ENCODE measurements at places on chromosomes 1 and 21. TPM values are rescaled to one million over a fixed set of nuclear protein-coding genes. Genes with fewer than 3 reads are reported as not detected.

DNA sequence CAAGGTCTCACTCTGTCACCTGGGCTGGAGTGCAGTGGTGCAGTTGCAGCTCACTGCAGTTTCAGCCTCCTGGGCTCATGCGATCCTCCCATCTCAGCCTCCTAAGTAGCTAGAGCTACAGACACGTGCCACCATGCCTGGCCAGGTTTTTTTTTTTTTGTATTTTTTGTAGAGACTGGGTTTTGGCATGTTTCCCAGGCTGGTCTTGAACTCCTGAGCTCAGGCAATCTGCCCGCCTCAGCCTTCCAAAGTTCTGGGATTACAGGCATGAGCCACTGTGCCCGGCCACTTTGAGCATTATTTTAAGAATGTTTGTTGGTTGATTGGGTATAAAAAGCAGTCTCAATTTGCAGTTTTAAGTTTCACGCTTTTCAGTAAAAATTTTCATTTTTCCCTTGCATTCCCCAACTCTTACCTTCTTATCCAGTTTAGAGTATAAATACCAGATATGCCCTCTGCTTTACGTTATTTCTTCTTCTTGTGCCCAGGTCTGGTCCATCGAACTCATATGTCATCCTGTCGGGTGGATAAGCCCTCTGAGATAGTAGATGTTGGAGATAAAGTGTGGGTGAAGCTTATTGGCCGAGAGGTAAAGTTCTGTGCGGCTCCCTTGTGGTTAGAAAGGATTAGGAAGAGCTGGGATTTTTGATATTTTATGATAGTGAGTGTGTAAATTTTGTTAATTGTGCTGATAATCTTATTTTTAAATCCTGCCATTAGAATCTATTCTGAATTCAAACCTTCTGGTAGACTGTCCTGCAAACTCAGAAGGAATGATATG lies 36.0 kb downstream of the FABP3 start:
- DNase-seq = no peak

DNA sequence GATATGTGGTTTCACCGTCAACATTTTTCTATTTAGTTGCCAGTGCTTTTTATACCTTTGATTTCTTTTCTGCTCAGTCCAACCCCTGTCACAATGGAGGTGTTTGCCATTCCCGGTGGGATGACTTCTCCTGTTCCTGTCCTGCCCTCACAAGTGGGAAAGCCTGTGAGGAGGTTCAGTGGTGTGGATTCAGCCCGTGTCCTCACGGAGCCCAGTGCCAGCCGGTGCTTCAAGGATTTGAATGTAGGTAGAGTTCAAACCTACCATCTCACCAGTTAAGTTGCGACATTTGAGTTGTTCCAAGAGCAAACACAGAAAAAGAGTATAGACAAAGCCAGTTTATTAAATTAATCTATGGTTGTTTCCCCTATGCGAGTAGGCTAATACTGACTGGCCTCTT lies 161.3 kb downstream of the CRB1 start:
- DNase-seq = no peak

DNA sequence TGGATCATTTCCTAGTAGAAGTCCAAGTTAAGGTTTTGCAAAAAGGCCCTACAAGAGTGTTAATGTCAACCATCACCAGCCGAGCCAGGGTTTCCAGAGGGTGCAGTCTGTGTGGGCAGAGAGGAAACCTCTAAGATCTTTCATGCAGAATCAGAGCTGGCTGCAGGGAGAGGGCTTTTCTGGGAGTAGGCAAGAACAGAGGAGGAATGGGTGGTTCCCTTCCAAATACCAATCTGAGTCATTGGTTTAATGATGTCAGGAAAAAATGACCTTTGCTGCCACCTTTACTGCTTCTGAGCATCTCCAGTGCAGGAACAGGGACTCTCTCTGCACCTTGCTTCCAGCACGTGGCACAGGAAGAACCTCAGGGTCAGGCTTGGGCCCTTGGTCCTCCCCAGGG lies 73.8 kb downstream of the TNR start:
- DNase-seq = no peak

- DNase-seq = peak; percentile 51
Observed at GRCh38 chr1:204080163-204080903, 7.4 kb downstream of the SOX13 start.

DNA sequence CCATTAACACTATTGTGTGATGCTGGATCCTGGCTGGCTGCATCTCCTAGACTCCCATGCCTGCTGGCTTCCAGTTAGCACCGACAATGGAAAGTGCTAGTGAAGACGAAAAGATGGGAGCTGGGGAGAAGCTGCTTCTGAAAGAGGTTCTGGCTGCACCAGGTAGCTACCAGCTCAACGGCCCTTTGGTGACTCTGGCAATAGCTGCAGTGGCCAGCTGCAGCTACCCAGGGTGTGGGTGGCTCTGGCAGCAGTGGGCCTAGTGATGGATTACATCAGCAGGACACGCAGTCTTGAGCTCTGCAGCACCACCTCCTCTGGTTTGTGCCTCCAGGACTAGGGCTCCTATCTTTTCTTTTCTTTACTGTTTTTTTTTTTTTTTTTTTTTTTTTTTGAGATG lies 662.6 kb downstream of the MATN1 start:
- no peak for DNase-seq

DNA sequence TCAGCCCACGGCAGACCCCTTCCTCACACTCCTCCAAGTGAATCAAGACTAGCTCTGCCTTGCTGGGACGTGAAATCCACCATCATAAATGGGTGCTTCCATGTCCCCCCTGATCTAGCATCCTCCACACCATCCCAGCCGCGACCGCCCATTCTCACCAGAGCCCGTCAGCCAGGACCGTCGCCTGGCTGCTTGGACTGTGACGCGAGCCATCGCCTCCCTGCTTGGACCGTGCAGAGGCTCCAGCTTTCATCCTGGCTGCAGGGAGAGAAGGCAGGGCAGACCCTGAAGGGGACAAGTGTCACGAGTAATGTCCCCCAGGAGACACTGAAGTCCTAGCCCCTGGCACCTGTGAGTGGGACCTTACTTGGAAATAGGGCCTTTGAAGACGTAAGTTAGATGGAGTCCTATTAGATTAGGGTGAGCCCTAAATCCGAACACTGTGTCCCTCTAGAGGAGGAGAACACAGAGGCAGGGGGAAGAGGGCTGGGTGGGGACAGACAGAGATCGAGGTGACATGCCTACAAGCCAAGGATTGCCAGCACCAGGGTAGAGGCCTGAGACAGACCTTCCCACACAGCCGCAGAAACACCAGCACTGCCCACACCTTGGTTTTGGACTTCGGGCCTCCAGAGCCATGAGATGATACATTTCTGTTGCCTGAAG lies 12.8 kb upstream of the PRKCZ start:
- no peak for DNase-seq

DNA sequence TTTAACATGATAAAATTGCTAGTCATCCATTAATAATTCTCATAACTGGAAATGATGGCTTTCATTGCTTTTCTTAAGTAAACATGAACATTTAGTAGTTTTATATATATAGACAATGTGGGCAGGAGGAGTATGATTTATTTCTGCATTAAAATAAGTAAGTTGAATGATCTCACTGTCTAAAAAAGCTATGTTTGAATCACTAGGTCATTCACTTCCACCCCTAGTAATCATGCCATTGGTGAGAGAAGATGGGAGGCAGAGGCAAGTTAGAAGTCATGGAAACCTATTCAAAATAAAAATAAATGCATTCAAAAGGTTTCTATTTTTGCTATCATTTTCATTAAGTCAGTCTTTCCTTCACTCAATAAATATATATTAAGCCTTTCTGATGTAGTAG lies 226.4 kb downstream of the DUSP10 start:
- DNase-seq = no peak

DNA sequence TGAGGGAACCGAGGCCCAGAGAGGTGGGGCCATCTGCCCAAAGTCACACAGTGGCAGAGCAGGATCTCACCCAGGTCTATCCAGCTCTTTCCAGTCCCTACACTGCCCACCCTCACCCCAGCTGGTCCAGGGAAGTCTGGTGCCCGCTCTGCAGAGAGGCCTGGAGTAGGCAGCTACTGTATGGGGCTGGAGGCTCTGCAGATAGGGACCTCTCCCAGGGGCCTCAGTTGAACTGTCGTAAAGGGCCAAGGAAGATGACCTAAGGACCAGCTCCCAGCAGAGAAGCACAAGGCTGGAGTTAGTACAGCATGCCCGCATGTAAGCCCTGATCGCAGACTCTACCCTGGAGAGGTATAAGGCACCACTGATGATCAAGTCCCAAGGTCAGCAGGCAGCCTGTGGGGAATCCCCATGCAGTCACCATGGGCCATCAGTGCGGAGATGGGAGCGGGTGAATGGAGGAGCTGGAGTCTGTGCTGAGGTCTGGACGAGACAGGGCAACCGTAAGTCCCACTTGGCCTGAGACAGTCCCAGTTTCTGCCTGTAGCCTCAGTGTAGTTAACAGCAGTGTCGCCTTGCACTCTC lies 320.2 kb downstream of the MATN1 start:
- no peak for DNase-seq

DNA sequence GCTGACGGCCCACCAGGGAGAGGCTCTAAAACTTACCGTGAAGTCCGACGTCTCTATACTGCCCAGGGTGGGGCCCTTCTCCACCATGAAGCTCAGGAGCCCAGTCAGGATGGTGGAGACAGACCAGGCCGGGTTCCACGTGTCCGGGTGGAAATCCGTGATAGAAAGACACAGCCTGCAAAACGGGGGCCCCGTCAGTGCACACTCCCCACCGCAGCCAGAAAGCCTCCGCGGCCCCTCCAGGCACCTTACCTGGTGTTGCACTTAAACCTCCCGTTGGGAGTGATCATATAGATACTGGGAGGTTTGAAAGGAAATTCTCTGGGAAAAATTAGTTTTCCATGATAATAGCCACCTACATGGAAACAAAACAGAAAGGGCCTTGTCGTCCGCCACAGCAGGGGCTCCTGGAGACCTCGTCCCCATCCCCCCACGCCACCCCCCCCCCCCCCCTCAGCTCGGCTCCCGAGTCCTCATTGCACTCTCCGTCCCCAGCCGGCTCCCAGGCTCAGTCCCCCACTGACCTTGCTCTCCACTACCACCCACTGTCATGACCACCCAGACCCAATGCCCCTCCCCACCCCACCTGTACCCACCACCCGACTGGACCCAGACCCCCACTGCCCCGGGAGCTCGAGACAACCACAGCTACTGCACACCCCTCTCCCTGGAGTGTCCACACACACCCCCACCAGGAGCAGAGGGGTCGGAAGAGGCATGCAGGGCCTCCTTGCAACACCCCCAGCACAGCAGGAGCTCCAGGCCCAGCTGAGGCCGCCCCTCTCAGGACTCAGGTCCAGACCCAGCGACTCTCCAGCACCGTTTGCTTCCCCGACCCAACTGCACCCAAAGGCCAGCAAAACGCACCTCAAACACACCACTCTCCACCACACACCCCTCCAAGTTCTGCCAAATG lies 10.7 kb upstream of the C1QTNF12 start:
- DNase-seq = no peak

Gene ZFP69B
- 1.2 TPM for total RNA-seq

Gene ERG
- total RNA-seq = 98.8 TPM

Gene C1orf116
- total RNA-seq = 0.17 TPM

Gene CFAP74
- not detected for total RNA-seq

Measured in dermis blood vessel endothelial cell (primary cell).